ENCODE measurements at places on chromosomes 13 and 19. TPM values are rescaled to one million over a fixed set of nuclear protein-coding genes. Genes with fewer than 3 reads are reported as not detected.

The GSX1 gene
- not detected for total RNA-seq

The ERICH6B gene
- not detected for total RNA-seq

The CHST8 gene
- 0.89 TPM for total RNA-seq

The IGSF23 gene
- total RNA-seq, result not detected

The LILRA1 gene
- total RNA-seq, result not detected

The ZNF491 gene
- 4.4 TPM for total RNA-seq

The RGS9BP gene
- 1.0 TPM for total RNA-seq

The FCER2 gene
- total RNA-seq, result not detected

The LILRA6 gene
- 0.15 TPM for total RNA-seq

The ATXN8OS gene
- not detected for total RNA-seq

The DLL3 gene
- total RNA-seq, result 11.7 TPM

The NLRP12 gene
- total RNA-seq, result not detected

The ZNF790 gene
- total RNA-seq, result 14.7 TPM

The SSBP4 gene
- 180 TPM for total RNA-seq

The DAZAP1 gene
- 103 TPM for total RNA-seq

The CEACAM4 gene
- total RNA-seq, result not detected

The TSSK6 gene
- total RNA-seq, result 11.9 TPM

The KLK12 gene
- not detected for total RNA-seq

The CYP4F12 gene
- total RNA-seq, result not detected

The ZNF611 gene
- total RNA-seq, result 5.8 TPM

The FKRP gene
- total RNA-seq, result 50.3 TPM

The CFAP97D2 gene
- not detected for total RNA-seq

The KLF2 gene
- total RNA-seq, result 7.8 TPM

The IGFL3 gene
- not detected for total RNA-seq

The RFPL4A gene
- not detected for total RNA-seq

The CBARP gene
- total RNA-seq, result 29.1 TPM

The UBL3 gene
- total RNA-seq, result 14.7 TPM

The ZNF560 gene
- 0.80 TPM for total RNA-seq

The SIGLEC5 gene
- total RNA-seq, result not detected

The SOX1 gene
- total RNA-seq, result not detected

The METTL21C gene
- total RNA-seq, result not detected

The GPATCH1 gene
- 4.1 TPM for total RNA-seq

The MBD3L3 gene
- not detected for total RNA-seq

The ERICH4 gene
- not detected for total RNA-seq

The NCR1 gene
- not detected for total RNA-seq

The TMEM272 gene
- total RNA-seq, result 0.12 TPM

The ONECUT3 gene
- not detected for total RNA-seq

The ADGRE3 gene
- not detected for total RNA-seq

The SYNGR4 gene
- not detected for total RNA-seq

The HRC gene
- total RNA-seq, result 255 TPM

The N4BP2L1 gene
- 8.9 TPM for total RNA-seq

The GMIP gene
- 15.1 TPM for total RNA-seq

The LRRC63 gene
- total RNA-seq, result 0.81 TPM

Measured in cardiac muscle cell (in vitro differentiated cells and primary cell).